ENCODE measurements at places on chromosomes 3 and 15.

GRCh38 chr3:156533205-156533604, 21.7 kb downstream of the SSR3 start:
- DNase-seq, result no peak

DNA sequence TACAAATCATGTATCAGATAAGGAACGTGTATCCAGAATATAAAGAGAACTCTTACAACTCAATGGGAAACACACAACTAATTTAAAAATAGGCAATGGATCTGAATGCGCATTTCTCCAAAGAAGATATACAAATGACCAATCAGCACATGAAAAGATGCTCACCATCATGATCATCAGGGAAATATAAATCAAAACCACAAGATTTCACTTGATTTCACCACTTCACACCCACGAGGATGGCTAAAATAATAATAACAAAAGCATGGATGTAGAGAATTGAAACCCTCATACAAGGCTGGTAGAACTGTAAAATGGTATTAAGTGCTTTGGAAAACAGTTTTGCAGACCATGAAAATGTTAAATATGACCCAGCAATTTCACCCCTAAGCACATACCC, 26.7 kb upstream of the SLC12A8 start:
- no peak for DNase-seq

DNA sequence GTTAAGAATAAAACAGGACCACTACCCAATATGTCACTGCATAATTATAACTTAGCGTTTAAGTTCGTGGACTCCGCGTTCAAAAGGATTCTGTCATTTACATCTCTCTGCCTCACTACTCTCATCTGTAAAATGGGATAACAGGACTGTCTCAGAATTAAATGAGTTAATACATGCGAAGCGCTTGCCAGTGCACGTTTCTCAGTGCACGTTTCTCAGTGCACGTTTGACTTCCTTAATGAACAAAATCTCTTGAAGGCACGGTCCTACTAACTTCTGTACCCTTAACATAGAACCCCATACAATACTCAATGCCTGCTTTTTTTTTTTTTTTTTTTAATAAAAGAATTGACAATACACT, 499 bp downstream of the RABL3 start:
- DNase-seq, result no peak

DNA sequence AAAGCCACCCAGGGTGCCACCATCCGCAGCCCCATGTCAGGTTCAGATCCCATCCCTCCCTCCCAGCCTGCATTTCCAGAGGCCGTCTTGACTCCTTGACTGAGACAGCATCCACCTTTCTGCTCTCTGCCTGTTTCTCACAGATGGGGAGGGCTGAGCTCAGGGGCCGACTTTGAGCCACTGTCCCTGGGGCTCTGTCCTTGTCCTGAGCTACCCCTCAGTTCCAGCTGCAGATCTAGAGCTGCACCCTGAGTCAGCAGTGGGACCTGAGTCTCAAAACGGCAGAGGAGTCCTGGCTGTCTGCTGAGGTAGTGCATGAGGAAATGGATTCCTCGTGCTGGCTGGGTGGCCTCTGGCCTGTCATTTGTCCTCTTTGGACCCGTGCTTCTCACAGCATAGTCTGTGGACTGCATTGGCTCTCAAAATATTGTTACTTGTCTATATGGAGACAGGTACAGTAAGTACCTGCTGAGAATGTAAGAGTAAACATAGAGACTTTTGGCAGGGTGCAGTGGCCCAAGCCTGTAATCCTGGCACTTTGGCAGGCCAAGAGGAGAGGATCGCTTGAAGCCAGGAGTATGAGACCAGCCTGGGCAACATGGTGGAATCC, 22.3 kb downstream of the RPLP1 start:
- no peak for DNase-seq

- DNase-seq, result no peak
Measured at GRCh38 chr3:32842987-32843386, 25.2 kb downstream of the TRIM71 start.

- DNase-seq, result no peak
Measured at GRCh38 chr3:45910892-45911291, 24.5 kb downstream of the CCR9 start.

DNA sequence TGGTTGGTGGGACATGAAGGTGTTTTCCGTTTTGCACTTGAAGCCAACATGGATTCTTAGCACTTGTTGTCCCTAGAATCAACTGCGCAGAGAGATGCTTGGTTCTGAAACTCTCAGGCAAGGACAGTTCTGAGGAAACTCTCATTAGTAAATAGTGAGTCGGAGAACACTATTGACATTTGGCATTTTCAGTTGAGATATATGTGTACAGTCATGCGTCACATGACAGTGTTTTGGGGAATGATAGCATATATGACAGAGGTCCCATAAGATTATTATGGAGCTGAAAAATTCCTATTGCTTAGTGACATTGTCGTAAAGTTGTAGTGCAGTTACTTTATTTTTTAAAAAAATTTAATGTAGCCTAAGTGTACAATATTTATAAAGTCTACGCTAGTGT, 5.8 kb downstream of the APBA2 start:
- DNase-seq, result no peak

DNA sequence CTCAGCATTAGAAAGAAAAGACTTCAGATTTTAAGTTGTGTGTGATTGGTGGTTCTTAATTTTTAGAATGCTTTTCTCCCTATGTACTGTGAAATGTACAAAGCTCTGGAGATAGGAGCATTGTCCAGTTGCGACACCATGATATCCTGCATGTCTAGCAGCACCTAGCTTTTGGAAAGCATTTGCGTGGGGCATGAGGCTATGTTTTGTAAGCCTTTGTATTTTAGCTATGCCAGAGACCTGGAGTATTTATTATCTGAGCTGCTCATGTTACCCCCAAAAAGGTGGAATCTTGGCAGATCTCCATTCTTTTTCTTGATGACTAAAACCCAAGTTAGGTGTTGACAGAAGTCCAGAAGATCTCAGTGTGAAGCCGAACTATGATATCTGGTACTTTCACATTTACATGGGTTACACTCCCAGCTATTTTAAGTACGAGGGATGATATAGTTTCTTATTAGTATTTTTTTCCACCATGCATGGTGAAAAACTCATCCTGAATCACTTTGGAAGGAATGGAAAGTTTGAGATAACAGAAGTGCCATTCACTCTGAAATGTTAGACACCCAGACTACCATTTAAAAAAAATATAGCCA, 126.7 kb upstream of the SAMMSON start:
- no peak for DNase-seq

- no peak for DNase-seq
Measured at GRCh38 chr3:105274958-105275357, 91.8 kb upstream of the ALCAM start.

GRCh38 chr3:134330883-134331810, 43.1 kb downstream of the AMOTL2 start:
- no peak for DNase-seq
